Colonic mucosa (tissue), 4 donors: ENCODE measurements at places on chromosomes 6 and 20.

DNA sequence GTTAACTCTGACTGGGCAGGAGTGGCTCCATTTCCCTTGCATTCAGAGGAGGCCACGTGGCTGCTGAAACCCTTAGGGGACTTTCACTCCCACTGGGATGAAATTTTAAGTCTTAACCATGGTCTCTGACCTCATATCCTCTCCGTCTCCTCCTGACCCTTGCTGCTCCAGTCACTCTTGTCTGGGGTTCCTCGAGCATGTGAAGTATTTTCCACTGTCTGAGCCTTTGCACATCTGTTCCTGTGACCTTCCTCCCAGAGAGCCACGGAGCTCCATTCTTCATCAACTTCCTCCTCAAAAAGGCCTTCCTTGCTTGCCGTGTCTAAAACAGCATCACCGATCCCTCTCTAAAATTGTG, 153.0 kb upstream of the UST start:
- no peak for DNase-seq

DNA sequence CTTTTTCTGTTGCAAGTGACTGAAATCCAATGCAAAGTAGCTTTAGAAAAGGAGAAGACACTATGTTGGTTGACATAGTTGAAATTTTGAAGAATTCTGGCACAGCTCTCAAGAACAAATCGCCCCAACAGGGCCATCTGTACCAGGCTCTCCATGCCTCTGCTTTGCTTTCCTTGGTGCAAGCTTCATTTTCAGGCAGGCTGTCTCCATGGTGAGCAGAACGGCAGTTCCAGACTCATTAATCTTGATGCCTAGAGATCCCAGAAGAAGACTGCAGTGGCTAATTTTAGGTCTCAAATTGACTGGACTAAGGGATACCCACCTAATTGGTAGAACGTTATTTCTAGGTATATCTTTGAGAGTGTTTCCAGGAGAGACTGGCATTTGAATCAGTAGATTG, 950.7 kb upstream of the FLRT3 start:
- no peak for DNase-seq

GRCh38 chr6:150394053-150394898, 25.5 kb downstream of the IYD start:
- DNase-seq = no peak

GRCh38 chr6:110800839-110801196, 14.5 kb downstream of the CDK19 start:
- DNase-seq = no peak

DNA sequence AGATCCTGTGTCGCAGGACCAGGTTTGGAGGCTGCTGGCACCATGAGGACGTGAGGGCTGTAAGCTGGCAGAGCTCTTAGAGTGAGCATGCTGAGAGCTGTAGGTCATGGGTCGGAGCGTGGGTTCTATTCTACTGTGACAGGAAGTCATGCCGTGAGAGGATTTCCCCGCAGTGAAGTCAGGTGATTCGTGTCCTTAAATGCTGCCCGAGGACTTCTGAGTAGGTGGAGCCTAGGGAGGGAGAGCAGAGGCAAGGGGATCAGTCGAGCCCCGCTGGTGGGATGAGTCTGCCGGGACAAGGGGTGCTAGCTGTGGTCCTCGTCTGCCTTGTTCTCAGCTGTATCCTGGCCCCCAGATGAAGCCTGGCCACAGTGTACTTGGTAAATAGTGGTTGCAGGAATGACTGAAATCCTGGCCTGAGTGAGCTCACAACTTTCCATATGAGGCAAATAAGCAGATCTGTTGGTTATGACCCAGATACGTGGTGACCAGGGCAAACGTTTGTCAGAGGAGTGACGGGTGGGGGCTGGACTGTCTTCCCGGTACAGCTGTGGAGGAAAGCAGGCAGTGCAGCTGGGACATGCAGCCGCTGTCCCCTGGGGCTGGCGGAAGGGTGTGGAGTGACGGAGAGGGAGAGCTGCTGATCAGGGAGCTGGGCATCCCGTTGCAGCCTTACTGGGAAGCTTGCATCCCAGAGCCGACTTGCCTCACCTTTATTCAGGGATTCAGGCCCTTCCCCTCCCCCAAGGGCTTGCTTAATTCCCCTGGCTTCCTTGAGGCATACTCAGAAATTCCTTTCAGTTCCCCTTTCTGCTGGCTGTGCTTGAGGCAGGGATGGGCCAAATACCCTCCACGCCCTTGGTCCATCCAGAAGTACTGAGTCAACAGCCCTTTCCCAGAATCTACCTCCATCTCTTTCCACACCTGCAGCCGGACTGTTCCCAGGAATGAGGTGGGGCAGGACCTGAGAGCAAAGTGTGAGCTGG, 250.9 kb upstream of the RREB1 start:
- DNase-seq = peak; percentile 79

- no peak for DNase-seq
Observed at GRCh38 chr6:13439644-13440043, 47.8 kb downstream of the GFOD1 start.

GRCh38 chr20:61815176-61815575, 250.5 kb downstream of the TAF4 start:
- no peak for DNase-seq

GRCh38 chr6:3193102-3193849, 34.2 kb downstream of the TUBB2B start:
- DNase-seq = no peak

GRCh38 chr6:107121964-107122495, 6.7 kb upstream of the BEND3 start:
- DNase-seq = no peak

GRCh38 chr6:16849280-16849987, 88.2 kb upstream of the ATXN1 start:
- DNase-seq = no peak

DNA sequence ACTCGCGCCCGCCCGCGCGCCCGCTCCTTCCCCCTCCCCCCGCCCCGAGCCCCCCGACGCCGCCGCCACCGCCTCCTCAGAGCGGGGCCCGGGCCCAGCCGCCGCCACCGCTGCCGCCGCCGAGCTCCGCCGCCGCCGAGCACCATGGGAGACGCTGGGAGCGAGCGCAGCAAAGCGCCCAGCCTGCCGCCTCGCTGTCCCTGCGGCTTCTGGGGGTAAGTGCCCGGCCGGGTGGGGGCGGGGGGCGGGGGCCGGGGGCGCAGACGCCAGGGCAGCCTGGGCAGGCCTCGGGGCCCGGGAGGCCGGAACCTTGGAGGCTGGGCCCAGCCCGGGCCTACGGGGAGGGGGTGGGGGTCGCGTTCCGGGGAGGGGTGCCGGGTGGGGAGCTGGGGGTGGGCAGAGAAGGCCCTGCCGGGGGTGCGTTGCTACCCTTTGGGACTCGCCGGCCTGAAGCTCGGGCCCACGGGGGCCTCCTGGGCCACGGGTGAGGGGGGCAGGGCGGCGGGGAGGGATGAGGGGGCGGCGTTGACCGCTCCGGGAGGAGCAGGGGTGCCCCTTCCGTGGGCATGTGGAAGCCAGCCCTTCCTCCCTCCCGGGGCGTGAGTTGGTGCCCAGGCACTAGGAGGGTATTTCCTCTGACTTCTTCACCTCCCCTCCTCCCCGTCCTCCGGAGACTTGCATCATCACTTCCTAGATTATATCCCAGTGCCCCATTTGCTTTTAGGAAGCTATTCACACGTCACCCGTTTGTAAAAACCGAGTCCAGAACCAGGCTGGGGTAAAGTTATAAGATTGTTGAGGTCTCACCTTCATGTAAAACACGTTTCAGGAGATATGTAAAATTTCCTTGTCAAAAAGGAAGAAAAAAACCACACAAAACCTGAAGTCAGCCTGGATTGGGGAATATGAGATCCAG, 533 bp downstream of the ZFAND3 start:
- DNase-seq = peak; percentile 65

DNA sequence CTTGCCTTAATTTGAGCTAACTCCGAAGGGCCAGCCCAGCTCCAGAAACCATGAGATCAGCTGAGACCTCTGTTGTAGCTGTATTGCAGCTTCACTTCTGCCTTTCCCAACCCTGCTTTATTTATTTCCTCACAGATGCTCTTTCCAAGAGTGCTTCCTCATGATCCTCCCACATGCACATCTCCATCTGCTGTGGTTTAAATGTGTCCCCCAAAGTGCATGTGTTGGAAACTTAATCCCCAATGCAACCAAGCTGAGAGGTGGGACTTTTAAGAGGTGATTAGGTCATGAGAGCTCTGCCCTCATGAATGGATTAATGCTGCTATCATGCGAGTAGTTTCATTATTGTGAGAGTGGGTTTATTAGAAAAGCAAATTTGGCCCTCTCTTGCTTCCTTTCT, 164.4 kb upstream of the TAB2 start:
- DNase-seq = no peak

DNA sequence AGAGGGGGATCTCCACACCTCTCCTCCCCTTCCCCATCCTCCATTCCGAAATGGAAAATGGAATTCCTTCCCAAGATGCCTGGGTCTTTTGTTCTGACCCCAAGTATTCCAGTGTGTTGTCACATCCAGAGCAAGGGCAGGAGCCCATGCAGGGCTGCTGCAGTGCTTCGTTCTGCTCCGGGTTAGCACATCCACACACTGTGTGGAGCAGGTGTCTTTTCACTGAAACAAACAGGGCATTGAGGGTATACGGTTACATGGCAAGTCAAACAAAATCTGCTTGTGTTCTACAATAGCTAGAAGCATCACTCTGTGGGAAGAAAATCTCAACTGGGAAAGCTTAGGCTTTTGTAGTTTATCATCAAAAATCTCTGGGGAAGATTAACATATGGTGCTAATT, 56.9 kb downstream of the LYRM2 start:
- DNase-seq = no peak

GRCh38 chr6:95676011-95676628, 98.8 kb downstream of the MANEA start:
- no peak for DNase-seq

DNA sequence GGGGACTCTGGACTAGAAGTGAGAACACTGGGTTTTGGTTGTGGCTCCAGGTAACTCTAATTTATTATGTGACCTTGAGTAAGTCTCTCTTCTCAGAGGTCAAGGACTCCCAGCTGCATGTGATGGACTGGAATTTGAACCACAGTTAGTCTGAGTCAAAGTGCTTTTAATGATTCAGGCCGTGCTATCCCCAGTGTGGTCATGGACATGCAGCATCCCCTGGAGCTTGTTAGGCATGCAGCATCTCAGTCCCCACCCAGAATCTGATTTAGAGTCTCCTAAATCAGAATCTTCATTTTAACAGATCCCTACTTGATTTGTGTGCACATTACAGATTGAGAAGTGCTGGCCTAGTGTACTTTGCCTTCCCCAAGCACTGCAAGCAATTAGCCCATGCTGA, 74.2 kb downstream of the TOX2 start:
- no peak for DNase-seq

DNA sequence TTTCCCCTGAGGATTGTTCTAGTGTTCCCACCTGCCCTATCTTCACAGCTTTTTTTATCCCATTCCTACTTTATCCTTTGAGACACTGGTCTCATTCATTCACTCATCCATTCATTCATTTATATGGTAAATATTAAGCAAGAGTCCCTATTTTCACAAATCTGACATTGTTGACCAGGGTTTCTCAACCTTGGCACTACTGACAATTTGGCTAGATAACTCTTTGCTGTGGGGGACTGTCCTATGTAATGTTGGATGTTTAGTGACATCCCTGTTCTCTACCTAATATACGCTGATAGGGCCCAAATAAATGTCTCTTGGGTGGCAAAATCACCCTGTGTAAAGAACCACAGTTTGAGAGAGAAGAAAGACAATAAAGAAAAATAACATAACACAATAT, 345.0 kb downstream of the GRIK2 start:
- DNase-seq = no peak

DNA sequence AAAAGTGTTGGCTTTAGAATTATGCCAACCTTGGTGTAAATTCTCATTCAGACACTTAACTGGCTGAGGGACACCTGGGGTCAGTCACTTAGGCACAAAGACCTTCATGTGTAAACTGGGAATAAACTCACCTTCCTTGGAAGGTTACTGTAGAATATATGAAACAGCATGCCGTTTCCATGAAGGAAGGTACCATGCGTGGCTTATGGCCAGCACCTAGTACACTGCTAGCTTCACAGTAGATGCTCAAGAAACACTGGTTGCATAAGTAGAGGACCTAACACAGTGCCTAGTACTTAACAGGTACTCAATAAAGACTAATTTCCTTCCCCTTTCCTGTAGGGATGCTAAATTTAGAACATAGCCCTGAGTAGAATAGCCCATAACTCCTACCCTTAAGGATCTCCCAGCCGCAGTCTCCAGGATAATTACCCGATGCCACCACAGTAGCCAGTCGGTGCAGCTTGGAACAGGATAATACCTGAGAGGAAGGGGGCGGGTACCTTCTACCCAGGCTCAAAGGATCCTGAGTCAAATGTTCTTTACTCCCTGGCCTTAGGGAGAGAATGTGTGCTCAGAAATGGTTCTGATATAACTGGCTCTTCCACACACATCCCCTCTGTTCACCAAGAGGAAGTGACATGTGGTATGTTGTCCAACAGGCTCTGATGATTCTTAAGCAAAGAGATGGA, 3.6 kb downstream of the BCL2L1 start:
- DNase-seq = peak; percentile 54

- DNase-seq = no peak
Observed at GRCh38 chr20:64238851-64239387, 16.6 kb upstream of the PCMTD2 start.

GRCh38 chr6:154139892-154140291, 100.9 kb downstream of the OPRM1 start:
- no peak for DNase-seq

DNA sequence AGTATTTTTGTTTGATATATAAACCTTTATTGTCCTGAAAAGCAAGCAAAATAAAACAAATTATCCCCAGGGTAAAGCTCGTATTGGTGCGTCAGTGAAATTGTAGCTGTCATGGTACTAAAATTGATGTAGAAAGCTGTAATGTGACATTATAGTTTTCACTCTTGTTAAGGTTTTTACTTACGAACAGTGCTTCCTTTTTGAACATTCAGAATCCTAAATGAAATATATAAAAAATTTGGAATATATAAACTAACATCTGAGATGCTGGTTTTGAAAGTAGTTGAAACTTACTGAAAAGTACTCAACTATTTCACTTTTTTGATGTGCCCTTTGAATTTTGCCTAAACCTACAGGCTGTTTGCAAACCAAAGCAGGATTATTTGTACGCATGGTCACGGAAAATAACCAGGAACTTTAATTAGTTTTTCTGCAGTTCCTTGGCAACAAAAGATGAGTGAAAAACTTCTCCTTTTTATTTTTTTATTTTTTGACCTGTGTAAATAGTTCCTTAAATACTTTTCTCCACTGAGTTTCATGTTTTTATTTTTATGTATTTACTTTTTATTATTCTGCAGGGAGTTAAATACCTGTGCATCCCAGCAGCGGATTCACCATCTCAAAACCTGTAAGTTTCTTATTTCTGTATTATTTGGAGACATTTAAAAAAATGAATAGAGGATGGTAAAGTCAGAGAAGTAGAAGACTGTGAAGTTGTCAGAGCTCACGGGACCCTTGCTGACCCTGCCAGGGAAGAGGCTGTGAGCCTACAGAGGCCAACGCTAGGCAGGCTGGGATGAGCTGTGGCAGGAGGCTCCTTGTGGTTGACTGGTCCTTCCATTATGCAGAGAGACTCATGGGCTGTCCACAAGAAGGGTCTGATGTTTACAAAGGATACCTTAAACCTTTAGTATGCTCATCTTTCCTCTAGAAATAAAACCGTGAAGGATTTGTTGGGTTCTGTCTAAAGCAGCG, 42.5 kb downstream of the DUSP22 start:
- no peak for DNase-seq

GRCh38 chr6:169035385-169036240, 218.0 kb downstream of the THBS2 start:
- no peak for DNase-seq

GRCh38 chr20:6732001-6732447, 35.5 kb upstream of the BMP2 start:
- no peak for DNase-seq
